ENCODE measurements at places on chromosomes 4 and X.
A peak's percentile ranks its signal among the peaks of the same experiment; 100 is the strongest.

DNA sequence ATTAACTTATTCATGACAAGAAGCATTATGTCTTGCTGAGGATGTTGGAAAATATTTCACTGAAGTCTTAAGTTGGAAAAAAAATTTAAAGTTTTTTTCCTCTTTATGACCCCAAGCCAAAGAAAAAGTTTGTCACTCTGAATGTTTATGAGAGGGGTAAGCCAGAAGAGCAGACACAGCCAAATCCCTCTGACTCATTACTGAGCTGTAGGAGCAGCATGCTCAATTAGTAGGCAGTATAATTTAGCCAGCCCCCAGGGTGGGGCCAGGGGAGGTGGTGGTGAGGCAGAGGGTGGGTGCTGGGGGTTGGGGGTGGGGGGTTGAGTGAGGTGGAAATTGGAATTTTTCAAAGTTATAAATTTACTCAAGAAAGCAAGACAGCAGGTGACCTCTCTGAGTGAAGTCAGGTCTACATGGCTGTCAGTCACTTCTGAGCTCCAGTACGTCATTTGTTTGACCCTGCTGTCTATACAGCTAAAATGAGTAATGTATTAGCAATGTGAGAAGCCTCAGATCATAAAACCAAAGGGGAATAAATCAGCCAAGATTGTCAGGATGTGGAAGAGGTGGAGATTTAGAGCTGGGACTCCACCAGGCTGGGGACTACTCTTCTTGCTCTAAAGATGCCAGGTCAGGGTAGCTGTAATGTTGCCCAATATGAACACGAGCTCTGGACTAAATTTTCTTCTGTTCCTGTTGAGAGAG is 98.8 kb upstream of the NDP start:
- DNase-seq: no peak

GRCh38 chr4:182421753-182422152 is 178.6 kb downstream of the TENM3 start:
- no peak for DNase-seq

DNA sequence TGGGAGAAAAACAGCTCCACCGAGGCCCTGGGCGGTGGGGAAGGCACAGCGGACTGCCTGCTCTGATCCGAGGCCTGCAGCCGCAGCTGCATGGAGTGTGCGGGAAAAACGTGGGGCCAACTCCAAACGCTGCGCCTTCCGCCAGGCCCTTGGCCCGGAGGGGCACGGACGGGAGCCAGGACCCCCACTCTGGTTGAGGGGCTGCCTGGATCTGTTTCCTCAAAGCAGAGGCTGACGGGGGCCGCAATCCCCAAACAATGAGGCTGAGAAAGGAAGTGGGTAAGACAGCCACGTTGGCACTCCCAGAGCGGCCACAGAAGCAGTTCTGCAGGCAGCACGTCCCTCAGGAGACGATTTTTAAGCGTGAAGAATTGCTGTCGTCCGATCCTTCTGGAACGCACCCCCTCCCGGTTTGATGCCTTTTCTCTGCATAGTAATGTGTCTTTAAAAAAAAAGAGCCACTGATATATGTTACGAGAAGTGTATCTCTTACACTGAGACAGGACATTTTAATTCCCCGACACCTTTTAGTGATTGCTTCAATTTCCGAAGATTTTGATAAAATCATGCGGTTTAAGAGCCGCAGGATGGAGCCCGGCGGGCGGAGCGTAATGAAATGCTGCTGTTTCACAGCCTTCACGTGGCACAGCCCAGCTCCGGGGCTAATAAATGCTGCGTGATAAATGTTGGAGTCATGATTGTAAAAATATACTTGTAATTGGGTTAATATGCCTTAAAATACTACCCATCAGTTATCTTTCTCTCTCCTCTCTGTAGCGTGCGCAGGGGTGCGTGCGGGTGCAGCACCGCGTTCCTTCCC is 85.7 kb downstream of the FAM53A start:
- no peak for DNase-seq

DNA sequence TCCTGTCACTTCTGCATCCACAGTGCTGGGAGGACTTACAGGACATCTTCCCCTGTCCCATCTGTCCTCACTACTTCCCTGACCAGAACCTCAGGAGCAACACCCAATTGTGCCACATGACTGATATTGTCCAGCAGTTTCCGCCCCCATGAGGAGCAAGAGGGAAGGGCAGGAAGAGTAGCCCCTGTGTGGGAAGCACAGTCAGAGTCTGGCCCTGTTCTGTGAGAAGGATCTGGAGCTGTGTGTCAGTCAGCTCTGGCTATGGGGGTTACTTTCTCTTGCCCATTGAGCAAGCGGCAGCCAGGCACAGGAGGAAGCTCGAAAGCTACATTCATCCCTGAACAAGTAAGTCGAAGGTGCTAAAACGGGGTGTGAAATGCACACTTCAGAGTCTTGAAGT is 14.8 kb upstream of the TRIM60 start:
- no peak for DNase-seq

DNA sequence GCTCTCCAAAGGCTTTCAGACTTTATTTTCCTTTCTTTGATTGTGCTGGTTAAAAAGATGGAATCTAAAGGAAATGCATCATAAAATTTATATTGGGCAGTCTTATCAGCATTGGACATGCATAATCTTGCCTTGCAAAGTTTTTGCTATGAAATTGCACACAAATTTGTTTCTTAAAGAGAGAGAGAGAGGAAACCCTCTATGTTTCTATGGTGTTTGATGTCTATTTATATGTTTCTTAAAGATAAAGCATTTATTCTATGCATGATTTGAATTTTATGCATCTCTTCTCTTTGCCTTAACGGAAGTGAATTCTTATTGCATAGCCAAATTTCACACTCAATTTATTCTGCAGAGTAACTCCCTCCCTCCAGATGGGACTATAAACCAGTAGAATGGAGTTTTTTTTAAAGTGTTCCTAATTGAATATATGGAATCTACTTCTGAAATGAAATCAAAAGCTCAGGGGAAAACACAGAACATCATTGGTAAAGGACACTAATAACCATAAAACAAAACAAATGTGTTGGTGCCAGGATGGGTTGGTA is 83.5 kb upstream of the PPARGC1A start:
- no peak for DNase-seq

GRCh38 chr4:71558248-71558647 is 219.4 kb downstream of the SLC4A4 start:
- no peak for DNase-seq

DNA sequence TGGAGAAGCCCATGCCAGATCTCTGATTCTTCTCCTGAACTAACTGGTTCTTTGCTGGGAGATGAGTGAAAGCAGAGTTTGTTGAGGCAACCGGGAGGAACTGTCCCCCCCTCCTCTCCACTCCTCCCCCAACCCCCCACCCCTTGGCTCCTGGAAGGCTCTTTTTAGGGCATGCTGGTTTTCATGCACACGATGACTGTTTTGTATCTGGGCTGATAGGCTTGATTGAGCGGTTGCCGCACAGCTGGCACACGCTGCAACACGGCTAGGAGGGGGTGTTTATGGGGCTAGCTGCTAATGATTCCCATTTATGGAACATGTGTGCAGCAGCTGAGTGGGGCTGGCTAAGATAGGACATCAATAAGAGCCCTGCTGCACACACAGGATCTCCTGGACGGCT is 137.2 kb downstream of the SMIM20 start:
- no peak for DNase-seq

GRCh38 chrX:155108427-155108826 is 37.1 kb downstream of the BRCC3 start:
- DNase-seq: no peak

DNA sequence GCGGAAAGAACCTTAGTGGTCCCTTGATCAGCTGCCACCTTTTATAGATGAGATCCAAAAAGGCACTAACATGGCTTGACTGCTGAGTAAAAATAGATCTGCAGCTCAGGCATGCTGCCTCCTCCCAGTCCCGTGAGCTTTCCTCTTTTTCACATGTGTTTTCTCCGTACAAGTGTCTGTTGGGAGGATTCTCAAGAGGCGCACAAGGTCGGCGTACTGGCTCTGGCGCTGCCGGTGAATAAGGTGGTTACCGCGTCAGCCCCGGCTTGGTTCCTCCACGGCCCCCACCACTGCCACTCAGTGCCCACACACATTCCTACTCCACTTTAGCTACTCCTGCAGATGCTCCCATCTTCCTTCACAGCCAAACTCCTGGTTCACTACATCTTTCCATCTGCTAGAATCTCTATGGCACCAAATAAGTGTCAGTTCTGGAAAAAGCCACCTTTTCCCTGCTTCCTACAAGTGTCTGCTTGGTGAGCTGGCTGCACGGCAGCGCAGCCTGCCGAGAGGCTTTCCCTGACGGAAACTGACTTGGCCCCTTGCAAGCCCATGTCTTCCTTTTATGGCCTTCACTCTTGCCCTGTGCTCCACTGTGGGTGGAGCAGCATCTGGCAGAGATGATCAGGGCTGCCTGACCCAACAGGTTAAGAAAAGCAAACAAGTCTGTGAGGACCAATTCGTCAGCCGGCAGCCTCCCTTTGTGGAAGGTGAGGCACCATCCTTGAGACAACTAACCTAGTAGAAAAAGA is 99.8 kb downstream of the KLHL8 start:
- DNase-seq: no peak

- no peak for DNase-seq
These were observed 374.2 kb downstream of the FBXO8 start for GRCh38 chr4:173909294-173909693.

DNA sequence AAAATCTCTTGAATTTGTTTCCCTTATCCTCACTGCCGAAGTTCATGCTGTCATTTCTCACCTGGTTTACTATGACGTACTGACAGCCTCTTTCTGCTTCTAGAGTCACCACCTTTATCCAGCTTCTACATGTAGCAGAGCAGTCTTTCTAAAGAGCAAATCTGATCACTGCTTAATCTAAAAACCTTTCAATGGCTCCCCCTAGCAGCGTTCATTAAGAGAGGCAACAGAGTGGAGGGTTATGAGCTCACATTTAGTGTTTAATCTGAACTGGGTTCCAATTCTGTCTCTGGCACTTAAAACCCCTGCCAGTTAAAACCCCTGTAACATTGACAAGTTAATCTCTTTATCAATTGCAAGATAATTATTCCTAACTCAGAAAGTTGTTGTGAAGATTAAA is 4.4 kb downstream of the RBPJ start:
- no peak for DNase-seq

GRCh38 chr4:111296466-111296865 is 673.6 kb upstream of the PITX2 start:
- no peak for DNase-seq

GRCh38 chr4:144902614-144903013 is 195.4 kb downstream of the ANAPC10 start:
- DNase-seq: no peak

DNA sequence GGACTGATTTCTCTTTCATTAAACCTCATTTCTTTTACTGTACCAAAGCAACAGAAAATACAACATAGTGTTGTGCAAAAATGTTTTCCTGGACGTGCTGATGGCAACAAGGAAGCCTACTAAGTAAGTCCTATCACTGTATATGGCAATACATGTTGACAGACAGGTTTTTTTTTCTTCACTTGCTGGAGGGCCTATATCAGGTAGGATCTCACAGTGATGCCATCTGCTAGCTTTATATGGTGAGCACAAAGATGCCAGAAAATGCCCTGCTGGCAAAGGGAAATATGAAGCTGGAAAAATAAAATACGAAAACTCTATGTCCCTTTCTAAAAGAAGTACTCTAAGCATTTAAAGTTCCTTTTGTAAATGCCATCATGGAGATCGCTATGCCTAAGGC is 119.0 kb upstream of the PDLIM3 start:
- no peak for DNase-seq

- DNase-seq: no peak
These were observed 43.6 kb downstream of the ZCCHC12 start for GRCh38 chrX:118867251-118867650.

- no peak for DNase-seq
These were observed 27.2 kb upstream of the WFS1 start for GRCh38 chr4:6242271-6243029.

DNA sequence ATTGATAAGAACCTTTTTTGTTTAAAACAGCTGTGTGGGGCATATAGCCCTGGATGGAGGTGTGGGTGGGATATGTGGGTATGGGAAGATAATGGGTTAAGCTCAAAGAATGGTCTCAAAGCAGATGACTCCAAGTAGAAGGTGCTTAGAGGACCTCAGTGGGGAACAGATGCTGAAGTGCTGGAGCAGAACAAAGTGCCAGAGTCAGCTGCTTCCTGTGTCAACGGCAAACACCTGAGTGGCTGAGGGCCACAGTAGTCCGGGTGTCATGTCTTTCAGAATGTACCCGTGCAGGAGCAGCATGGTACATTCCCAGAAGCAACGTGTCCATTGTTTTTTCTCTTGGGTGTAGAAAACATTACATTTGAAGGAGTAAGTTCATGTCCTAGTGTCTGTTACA is 210.6 kb downstream of the CCNG2 start:
- DNase-seq: no peak

DNA sequence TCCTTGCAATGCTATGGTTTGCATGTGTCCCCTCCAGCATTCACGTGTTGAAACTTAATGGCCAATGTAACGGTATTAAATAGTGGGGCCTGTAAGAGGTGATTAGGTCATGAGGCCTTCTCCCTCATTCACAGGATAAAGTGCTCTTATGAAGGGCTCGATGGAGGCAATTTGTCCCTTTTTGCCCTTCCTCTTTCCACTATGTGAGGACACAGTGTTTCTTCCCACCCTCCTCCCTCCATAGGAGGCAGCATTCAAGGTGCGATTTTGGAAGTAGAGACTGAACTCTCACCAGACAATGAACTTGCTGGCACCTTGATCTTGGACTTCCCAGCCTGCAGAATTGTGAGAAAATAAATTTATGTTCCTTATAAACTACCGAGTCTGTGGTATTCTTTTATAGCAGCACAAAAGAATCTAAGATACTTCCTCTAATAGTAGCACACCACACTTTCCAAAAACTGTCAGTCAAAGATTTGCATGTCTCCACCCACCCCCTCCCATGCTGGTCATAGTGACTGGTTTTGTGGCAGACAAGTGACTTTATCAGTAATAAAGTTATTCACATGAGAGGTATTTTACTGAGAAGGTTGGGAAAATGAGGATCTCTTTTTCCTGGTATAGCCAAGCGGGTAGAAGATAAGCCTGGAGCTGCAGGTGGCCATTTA is 113.5 kb upstream of the TTC29 start:
- DNase-seq: no peak

DNA sequence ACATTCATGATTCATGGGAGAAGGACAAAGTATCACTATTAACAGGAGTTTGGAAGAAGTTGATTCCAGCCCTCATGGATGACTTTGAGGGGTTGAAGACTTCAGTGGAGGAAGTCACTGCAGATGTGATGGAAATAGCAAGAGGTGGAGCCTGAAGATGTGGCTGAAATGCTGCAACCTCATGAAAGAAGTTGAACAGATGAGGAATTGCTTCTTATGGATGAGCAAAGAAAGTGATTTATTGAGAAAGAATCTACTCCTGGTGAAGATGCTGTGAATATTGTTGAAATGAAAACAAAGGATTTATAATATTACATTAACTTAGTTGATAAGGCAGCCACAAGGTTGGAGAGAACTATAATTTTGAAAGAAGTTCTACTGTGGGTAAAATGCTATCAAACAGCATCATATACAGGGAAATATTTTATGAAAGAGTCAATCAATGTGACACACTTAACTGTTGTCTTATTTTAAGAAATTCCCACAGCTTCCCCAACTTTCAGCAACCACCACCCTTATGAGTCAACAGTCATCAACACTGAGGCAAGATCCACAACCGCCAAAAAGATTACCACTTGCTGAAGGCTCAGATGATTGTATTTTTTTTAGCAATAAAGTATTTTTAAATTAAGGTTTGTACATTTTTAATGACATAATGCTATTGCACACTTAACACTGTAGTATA is 302.6 kb downstream of the CBLL2 start:
- DNase-seq: no peak

- no peak for DNase-seq
These were observed 40.3 kb upstream of the ACSL4 start for GRCh38 chrX:109773374-109773773.

- DNase-seq: peak; percentile 79
These were observed 35.4 kb upstream of the SPON2 start for GRCh38 chr4:1207603-1208265.

All from left hindlimb (tissue), 1 donor.